ENCODE measurements at places on chromosomes 1 and 21.

DNA sequence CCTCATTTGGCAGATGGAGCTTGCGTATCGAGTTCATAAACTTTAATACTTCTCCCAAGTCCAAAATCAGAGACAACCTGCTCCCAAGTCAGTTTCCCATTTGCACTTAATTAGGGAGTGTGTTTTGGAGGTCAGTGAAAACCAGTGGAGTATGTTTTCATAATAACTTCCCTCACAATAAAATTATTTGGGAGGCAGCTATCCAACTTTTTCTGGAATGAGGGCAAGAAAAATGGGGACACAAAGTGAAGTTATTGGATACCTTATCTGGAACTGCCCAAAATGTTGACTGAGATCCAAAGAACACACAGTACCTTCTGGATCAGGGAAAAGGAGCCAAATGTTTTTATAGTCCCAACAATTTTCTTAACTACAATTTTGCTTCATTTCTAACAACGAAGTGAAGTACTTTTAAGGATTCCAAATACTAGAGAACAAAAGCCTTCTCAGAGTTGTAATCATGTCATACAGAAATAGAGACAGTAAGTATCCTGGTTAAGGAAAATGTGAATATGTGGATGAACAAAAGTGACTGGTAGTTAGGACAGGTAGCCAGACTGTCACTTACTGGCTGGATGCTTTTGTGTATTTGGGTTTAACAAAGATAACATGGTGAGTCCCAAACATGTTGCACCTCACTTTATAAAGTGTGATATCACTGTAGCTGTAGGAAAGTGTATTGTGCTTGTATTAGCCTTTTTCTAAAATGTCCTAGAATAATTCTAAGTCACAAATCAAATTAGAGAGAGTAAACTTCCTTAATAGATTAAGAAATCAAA, 325.0 kb downstream of the HLX start:
- DNase-seq = no peak

DNA sequence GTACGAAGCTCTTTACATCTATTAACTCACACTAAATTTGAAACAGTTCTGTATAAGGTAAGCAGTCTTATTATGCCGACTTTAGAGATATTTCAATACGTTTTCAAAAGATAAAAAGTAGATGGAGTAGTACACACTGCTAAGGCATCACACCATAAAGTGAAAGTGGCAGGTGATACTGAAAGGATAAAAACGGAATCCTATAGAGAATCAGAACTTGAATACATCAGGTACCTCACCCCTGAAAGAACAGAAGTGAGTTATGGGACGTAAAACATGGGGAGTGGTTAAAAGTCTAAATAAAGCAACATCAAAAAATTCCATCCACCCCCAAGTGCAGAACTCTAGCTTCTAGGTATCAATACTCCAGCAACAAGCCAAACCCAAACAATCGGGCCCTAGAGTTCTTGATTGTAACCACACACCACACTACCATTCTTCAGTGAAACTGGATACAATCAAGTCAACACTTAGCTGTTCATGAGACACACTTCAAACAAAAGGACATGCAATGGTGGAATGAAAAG, 142.6 kb downstream of the SMYD3 start:
- DNase-seq = no peak

- no peak for DNase-seq
These were observed 243.0 kb upstream of the GJB5 start for GRCh38 chr1:34511802-34512201.

DNA sequence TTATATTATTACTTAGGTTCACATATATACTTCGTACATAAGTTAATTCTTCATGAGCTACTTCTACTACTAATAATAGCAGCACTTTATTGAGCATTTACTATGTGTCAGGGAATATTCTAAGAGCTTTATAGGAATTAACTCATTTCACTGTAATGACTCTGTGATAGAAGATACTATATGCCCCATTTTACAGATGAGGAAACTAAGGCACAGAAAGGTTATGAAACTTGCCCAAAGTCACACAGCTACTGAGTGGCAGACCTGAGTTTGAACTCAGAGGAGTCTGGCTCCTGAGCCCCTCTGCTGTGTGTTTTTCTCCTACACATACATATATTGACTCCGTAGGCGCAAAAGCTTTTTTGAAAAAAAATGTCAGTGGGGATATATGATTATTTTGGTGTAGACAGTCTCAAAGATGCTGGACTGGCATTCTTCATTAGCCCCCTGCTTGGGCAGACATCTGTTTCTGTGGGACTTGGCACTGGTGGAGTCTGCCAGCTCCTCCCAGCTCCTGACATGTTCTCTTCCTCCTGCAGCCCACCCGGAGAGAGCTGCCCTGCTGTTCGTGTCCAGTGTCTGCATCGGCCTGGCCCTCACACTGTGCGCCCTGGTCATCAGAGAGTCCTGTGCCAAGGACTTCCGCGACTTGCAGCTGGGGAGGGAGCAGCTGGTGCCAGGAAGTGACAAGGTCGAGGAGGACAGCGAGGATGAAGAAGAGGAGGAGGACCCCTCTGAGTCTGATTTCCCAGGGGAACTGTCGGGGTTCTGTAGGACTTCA, 70.9 kb downstream of the TCP10L start:
- DNase-seq = no peak

- no peak for DNase-seq
These were observed 25.1 kb downstream of the SPSB1 start for GRCh38 chr1:9317591-9318417.

DNA sequence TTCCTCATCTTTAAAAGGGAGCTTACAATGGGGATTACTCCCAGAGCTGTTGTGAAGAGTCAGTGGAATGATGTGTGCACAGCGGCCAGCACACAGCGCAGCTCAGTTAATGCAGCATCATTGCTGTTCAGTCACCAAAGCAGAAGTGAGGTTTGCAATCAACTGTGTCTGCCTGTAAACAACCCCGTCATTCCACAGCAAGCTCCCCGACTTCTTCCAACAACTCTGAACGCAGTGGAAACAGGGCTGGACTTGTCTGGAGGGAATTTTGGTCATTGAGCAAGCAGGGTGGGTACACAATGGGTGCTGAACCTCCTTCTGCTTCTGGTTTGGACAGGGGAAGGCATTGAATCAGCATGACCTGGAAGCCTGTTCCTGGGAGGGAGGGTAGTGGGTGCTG, 347.4 kb downstream of the PTPRU start:
- DNase-seq = no peak

DNA sequence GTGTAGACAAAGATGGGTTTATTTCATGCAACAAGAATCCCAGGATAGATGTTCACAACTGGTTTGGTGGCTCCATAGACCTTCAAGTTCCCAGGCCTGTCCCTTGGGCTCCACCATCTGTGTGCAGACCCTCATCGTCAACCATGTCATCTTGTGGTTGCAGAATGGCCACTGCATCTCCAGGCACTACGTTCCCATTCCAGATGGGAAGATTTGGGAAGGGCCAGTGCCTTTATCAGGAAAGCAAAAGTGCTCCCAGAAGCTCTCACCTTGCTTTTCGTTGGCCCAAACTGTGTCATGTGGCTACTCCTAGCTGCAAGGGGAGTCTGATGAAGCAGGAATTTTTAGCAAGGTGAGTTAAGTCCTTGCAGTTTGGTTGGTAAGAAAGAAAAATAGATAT, 12.8 kb downstream of the TMCC2 start:
- DNase-seq = no peak

- peak; percentile 41 for DNase-seq
These were observed 4.9 kb downstream of the WNT9A start for GRCh38 chr1:227942716-227943261.

DNA sequence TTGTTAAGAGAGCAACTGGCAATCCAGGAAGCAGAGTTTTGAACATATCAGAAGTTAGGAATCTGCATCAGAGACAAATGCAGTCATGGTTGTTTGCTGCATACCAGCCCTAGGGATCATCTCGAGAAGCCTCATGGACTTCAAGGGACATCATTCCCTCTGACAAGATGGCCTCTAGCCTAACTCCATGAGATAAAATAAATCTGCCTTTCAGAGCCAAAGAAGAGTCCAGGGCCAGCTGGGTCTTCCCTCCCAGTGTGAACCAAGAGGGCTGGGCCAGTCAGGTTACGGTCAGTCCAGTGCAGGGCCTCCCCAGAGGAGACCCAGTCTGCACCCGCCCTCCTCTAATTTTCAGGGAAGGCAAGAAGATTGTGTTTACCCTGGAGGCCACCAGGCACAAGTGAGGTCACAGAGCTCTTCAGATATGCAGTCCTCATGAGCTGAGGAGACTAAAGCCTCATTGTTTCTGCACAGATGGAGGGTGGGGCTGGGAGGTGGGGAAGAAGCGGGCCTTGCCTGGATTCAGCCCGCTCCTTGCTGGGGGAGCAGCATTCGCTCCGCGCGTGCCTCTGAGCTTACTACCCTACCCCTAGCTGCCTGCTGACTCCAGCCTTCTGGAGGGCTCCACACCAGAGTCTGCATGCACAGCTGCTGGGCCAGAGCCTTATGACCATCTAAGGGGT, 52.8 kb downstream of the CAPN2 start:
- peak; percentile 65 for DNase-seq

- DNase-seq = no peak
These were observed 1312.2 kb downstream of the PLA2G4A start for GRCh38 chr1:188140958-188141357.

GRCh38 chr1:1574721-1575537, at the start of gene SSU72:
Gene SSU72, minus strand, starts transcription at chr1:1574863. Its CDS starts 306 bp downstream, at chr1:1574557.
- peak; percentile 96 for DNase-seq

GRCh38 chr1:164602480-164603093, 43.6 kb downstream of the PBX1 start:
- DNase-seq = no peak

- DNase-seq = no peak
These were observed 11.2 kb downstream of the C1orf198 start for GRCh38 chr1:230857077-230857476.

DNA sequence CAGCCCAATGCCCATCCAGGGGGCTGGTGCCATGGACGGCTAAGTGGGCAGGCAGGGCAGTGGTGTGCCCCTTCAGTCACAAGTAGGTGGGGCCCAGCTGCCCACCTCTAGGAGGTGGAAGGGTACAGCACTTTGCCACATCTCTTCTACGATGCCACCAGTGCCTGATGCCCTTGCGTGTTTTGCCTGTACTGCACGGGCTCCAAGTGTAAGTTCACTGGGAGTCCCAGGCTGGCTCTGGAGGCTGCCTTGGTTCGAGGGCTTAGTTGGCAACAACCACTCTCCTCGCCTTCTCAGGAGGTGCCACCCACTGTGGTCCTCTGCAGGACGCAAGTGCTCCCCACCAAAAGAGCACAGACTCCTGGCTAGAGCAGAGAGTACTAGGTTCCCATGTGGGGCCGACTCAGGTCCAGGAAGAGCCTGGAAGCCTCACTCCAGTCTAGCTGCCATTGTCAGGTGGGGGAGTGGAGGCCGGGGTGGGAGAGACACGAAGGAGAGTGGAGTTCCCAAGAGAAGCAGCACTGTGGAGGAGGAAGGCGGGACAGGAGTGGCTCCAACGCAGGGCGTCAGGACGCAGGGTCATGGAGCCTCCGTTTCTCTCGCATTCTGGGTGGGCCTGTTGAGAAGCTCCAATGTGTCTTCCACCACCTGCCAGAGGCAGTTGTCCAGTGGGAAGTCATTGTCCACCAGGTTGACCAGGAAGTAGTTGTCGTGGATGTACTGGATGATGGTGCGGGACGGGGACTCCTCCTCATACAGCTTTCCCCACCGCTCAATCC, 15.5 kb downstream of the MTHFR start:
- no peak for DNase-seq

DNA sequence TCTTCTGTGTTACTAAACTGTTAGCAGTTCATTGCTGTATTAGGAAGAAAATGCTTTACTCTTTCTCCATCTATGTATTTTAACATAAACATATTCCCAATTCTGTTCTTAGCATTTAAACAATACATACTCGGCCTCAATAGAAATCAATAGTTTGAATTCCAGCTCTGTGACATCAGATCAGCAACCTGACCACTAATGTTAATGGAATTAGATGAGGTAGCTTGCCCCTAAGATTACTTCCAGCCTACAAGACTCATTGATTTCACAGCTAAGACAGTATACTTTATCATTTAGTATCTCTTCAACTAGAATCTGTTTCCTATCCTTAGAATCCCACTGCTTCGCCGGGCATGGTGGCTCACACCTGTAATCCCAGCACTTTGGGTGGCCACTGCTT, 38.9 kb downstream of the EPRS1 start:
- no peak for DNase-seq

GRCh38 chr1:48610628-48611542, 138.9 kb upstream of the SPATA6 start:
- peak; percentile 50 for DNase-seq

DNA sequence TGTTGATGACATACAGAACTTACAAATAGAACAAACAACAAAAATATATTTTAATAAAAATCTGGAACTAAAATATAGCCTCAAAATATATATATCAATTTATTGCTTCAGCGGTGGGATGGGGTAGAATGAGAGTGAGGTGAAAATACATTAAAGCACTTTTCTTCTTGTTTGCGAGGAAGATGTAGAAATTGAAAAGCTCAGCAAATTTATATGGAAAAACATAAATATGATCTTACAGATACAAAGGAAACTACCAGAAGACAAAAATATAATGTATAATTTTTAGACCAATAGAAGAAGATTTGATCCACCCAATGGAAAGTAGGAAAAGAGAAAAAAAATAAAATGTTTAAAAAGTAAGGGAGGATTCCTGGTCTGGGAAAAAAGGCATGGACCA, 372.2 kb downstream of the DISC1 start:
- no peak for DNase-seq

- DNase-seq = no peak
These were observed 2.3 kb downstream of the ARF1 start for GRCh38 chr1:228084797-228085196.

- no peak for DNase-seq
These were observed 2.2 kb downstream of the MIB2 start for GRCh38 chr1:1617516-1617915.

- no peak for DNase-seq
These were observed 279.3 kb upstream of the VAMP3 start for GRCh38 chr1:7491818-7492173.

DNA sequence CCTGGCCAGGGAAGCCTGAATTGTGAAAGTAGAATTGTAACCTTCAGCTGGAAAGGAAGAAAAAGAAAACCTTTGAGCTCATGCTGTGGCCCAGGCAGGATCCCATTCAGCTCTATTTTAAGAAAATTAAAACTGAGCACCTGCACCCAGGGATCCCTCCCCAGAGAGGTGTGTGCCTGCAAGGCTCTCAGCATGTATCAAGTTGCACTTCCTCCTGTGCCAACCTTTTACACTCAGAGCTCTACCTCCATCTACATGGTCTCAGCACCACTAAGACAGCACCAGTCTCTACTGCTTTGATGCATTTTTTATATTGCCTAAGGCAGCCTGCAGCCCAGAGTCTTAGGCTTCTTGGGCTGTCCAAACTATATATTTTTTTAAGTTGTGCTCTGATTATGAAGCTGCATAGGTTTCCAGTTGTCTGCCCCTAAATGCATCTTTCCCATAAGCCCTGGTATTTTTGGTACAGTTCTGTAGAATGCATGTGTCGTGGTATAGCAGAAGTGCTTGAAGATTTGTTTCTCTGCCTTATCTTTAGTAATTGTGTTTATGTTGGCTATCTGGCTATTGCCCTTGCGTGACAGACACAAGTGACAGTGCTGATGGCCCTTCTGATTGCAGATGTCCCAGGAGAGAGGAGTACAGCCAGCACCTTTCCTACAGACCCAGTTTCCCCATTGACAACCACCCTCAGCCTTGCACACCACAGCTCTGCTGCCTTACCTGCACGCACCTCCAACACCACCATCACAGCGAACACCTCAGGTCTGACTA, 63.1 kb downstream of the PTPRC start:
- DNase-seq = no peak

GRCh38 chr1:18999359-18999758, 42.9 kb upstream of the IFFO2 start:
- DNase-seq = no peak
